Muscle of leg (tissue), 16 donors: ENCODE measurements at places on chromosomes 2 and 18. TPM values are rescaled to one million over a fixed set of nuclear protein-coding genes. Genes with fewer than 3 reads are reported as not detected.

GRCh38 chr2:159156834-159157233 is 129.7 kb downstream of the WDSUB1 start:
- no peak overlapping the region for H3K4me3 ChIP-seq
- H3K27me3 ChIP-seq: no peaks in the 10 kb centered on the region
- H3K36me3 ChIP-seq: peaks cover 7% of the 10 kb centered on the region
- peaks cover 29% of the 10 kb centered on the region for H3K4me1 ChIP-seq
- no peak overlapping the region for H3K27ac ChIP-seq
- DNase-seq: no peak

RESP18 gene
- polyA plus RNA-seq: not detected

- H3K4me1 ChIP-seq: no peaks in the 10 kb centered on the region
- H3K27ac ChIP-seq: no peak overlapping the region
- H3K27me3 ChIP-seq: no peaks in the 10 kb centered on the region
- no peak overlapping the region for H3K4me3 ChIP-seq
- H3K36me3 ChIP-seq: no peaks in the 10 kb centered on the region
- peak; percentile 7 for DNase-seq
Measured at GRCh38 chr2:107936433-107937359, 49.6 kb upstream of the SLC5A7 start.

CCBE1 gene
- 3.4 TPM for polyA plus RNA-seq

DNA sequence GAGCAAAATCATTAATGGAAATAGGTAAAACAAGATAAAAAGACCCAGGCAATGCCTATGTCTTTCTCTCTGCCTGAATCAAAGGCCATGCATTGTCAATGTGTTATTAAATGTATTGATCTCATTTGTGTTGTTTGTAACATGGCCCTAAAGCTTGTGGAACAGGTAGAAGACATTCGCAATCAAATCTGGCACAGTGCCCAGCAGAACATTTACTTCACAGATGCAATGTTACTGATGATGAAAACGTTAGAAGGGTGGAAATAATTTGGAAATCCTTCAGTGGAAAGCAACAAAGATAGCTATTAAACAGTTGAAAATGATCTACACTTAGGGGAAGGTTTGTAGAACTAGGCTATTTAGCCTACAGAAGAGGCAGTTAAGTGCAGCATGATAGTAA is 368.2 kb downstream of the EPHA4 start:
- no peaks in the 10 kb centered on the region for H3K4me1 ChIP-seq
- no peak for DNase-seq

- peaks cover 41% of the 10 kb centered on the region for H3K36me3 ChIP-seq
- DNase-seq: peak; percentile 50
- H3K27me3 ChIP-seq: peaks cover 15% of the 10 kb centered on the region
- H3K4me3 ChIP-seq: peak overlapping the region; percentile 72
- H3K27ac ChIP-seq: peak overlapping the region; percentile 47
Measured at GRCh38 chr2:219570194-219570923, 980 bp downstream of the OBSL1 start.

DNA sequence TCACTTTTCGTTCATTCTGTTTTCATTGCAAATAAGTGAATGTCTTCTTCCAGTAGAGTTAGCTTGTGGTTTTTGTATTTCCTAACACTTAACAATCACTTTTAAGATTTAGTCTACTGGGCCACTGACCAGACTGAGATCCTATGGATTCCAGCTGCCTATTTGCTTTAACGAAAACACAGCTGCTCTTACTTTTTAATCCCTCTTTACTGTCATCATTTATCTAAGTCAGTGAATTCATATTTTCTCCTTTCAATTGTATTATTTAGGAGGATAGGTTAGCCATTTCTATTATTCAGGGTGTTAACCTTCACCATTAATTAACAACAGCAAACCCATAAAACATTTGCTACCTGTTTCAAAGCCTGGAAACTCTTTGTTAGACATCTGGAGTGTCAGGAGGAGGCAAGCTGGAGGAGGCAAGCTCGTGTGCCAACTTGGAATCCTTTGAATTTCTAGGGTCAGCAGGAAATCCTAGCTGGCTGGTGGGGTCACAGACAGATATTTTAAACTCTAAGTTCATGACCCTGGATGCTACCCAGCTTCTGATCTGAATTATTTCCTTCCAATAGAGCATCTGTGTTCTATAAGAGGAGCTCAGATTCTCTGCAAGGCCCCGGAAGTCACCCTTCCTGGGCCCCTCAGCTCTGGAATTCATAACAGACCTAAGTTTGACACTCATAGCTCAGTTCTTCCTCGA is 385.3 kb downstream of the RBM43 start:
- DNase-seq: peak; percentile 91
- H3K27ac ChIP-seq: peak overlapping the region; percentile 66
- H3K36me3 ChIP-seq: no peaks in the 10 kb centered on the region

DNA sequence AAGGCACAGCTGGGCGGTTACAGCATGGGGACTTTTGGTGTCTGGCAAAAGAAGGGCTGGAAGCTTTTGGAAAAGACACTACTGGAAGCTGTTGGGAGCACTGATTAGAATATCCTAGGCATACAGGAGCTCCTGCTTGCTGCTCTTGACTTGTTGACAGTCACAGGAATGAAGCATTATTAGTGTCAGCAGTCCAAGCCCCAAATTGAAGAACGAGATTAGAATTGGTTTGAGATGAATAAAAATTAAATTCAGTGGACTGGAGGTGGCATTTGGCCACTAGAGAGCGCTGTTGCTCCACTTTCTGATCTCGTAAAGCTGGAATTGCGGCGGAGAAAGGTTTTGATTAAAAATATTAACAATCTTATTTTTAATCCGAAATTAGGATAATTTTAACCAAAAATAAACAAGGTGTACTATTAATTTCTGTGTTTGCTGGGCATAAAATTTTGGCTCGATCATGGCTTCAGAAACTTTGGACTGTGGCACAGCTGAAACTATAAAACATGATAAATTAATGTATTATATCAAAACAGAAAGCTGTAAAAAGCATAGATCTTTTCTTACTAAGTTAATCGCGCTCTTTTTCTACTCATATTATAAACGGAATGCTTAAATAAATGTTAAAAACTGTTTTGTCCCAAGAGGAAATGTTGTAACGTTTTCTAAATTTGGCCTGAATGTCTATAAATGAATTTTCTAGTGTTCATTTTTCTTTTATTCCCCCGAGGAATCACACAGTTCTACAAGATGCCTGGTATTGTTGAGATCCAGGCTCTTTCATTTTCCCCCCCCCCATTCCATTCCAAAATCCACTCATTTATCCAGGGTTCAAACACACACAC is 2.4 kb upstream of the HOXD8 start:
- H3K27me3 ChIP-seq: peaks cover 77% of the 10 kb centered on the region
- peak; percentile 82 for DNase-seq
- no peaks in the 10 kb centered on the region for H3K36me3 ChIP-seq
- H3K4me1 ChIP-seq: peaks cover 23% of the 10 kb centered on the region
- no peak overlapping the region for H3K4me3 ChIP-seq

GRCh38 chr2:239747274-239747673 is 277.9 kb downstream of the NDUFA10 start:
- H3K27ac ChIP-seq: no peak overlapping the region
- peaks cover 31% of the 10 kb centered on the region for H3K4me1 ChIP-seq
- peaks cover 6% of the 10 kb centered on the region for H3K27me3 ChIP-seq

GRCh38 chr2:86172610-86173009 is 22.7 kb downstream of the IMMT start:
- no peaks in the 10 kb centered on the region for H3K27me3 ChIP-seq
- H3K27ac ChIP-seq: no peak overlapping the region
- H3K36me3 ChIP-seq: peaks cover 27% of the 10 kb centered on the region
- H3K4me1 ChIP-seq: no peaks in the 10 kb centered on the region
- no peak overlapping the region for H3K4me3 ChIP-seq

- H3K4me3 ChIP-seq: no peak overlapping the region
- no peak overlapping the region for H3K27ac ChIP-seq
- H3K36me3 ChIP-seq: no peaks in the 10 kb centered on the region
- no peak for DNase-seq
Measured at GRCh38 chr2:24179683-24180082, 4.8 kb downstream of the FAM228A start.
